ENCODE measurements at places on chromosomes 13 and 19.

DNA sequence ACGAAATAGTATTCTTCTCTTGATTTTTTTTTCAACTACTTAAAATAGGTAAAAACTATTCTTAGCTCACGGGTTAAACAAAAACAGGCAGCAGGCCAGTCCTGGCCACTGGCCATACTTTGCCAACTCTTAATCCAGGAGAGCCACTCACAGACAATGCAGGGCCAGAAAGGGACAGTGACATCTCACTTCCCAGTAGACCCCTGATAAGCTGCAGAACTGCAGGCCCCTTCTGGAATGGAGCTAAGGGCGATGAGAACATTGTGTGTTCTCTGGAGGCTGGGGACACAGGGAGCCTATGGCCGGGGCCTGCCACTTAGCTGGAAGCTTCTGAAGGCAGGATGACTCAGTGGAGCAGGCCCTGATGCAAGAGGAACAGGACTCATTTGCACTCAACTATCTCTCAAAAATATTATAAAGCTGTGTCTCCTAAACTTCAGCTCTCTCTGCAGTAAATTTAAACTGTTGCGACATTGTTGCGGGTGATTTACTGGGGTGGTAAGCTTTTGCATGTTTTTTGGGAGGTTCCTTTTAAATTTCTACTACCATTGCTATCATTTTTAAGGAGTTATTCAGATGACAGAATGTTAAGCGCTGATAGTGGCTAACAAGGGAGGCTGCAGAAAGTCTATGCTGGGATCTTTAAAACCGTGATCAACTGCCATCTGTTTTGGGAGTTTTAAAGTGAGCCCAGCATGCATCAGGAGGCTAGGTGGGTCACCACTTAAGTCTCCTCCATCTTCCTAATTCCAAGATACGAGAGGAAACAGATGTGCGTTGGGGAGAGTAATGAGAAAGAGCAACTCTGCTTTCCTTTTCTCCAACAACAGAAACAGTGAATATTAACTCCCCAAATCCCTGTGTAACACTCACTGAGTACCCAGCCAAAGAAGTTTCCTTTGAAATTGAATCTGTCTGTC lies 33.2 kb upstream of the KATNAL1 start:
- peak; percentile 95 for DNase-seq

GRCh38 chr19:55368701-55369563 lies 1.3 kb downstream of the IL11 start:
- DNase-seq, result peak; percentile 73

- DNase-seq, result no peak
These were observed 56.5 kb upstream of the HTR2A start for GRCh38 chr13:46953331-46953730.

GRCh38 chr13:19781526-19781925 lies 1.2 kb downstream of the PSPC1 start:
- no peak for DNase-seq

- DNase-seq, result no peak
These were observed 21.6 kb downstream of the ARL11 start for GRCh38 chr13:49649963-49650312.

DNA sequence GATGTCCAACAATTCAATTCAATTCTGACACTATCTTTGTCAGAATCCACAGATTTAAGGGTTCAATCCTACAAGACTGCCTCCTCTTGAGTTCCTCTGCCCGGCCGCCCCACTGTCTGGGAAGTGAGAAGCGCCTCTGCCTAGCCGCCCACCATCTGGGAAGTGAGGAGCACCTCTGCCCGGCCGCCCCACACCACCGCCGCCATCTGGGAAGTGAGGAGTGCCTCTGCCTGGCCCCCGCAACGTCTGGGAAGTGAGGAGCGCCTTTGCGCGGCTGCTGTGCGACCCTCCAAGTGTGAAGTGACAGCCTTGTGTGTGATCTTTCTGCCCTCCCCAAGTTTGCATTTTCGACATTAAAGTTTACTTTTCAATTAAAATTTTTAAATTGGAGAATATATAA lies 6.0 kb downstream of the ZNF614 start:
- DNase-seq, result no peak

DNA sequence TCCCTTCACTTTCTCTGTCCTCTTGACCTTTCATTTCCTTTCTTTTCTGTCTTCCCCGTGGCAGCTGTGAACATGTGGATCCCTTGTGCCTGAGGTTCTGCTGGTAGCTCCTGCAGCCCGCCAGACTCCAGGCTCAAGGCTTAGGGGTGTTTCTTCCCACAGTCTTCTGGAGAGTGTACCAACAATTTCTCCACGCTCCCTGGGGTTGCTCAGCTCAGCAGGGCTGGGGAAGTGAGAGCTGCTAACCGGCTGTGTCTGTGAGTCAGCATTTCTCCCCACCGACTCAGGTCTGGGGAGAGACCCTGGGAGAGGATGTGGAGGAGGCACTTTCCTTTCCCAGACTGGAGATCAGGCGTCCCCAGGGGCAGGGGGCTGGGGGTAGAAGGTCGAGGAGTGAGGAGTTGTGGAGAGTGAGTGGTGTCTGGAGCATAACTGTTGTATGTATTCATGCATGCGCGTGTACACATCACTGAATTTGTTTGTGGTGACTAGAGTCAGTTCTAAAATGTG lies 193.6 kb downstream of the KCNRG start:
- DNase-seq, result peak; percentile 95

DNA sequence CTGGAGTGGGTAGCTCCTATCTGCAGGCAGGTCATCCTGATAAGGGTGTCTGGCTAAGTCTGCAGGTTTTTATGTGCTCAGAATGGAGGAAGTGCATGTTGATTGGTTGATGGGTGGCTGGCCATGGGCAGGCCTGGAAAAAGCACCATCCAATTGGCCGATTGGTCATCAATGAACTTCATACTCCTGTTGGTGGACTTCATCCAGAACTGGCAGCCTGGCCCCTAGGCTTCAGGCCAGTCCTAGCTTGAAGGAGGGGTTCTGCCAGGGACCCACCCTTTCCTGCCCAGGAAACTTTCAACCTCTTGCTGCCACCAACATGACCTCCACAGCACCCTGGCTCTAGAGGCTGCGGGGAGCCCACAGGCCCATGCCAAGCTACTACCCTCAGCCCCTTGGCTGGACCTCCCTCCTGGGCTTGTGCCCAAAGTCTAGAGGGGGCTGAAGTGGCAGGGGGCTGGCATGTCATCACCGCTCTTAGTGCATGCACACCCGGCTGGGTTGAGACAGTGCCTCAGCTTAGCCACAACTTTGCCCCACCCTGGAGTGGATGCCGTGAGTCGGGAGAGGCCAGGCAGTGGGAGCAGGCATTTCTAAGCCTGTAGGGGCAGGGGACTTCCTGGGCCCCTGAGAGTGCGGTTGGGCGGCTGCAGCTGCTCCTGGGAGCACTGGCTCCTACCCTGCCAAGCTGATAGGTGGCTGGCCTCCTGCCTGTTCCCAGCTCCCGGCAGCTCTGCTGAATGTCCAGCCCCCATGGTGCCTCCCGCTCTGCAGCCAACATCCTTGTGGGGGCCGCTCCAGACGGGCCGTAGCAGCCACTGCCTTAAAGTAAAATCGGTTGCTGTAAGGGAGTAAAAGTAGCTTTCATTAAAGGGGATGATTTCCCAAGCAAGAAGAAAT lies 13.2 kb downstream of the DNAJC15 start:
- no peak for DNase-seq

GRCh38 chr13:71979616-71980015 lies 112.6 kb upstream of the DACH1 start:
- no peak for DNase-seq

DNA sequence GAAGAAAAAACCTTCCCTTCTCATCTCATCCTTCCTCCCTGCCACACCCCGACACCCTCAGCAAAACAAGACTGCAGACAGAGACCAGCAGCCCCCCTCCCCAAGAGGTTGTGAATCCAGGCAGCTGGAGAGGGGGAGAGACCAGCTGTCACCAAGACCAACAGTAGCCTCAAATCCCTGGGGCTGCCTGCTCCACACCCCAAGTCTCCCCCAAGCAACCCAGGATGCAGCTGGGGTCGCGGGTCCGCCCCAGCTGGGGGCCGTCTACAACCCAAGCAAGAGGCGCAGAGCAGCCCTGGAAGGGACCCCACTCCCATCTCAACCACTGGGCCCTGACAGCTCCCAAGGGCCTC lies 7.1 kb downstream of the KLF16 start:
- DNase-seq, result no peak

DNA sequence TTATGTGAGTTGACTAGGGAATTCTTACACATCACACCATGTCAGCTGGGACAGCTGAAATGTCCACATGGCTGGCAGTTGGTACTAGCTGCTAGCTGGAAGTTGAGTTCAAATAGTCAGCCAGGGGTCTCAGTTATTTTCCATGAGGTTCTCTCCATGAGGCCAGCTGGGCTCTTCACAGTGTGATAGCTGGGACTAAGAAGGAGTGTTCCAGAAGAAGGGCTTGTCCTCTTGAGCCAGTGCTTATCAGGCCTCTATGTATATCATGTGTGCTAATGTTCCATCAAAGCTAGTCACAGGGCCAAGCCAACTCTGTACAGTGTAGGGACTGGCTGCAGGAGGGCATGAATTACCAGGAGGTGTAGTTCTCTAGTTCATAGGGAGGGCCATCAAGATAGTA lies 11.8 kb downstream of the USPL1 start:
- DNase-seq, result no peak

- peak; percentile 23 for DNase-seq
These were observed 634 bp upstream of the DIAPH3 start for GRCh38 chr13:60164234-60164889.

GRCh38 chr19:37975596-37976515 lies 68.8 kb downstream of the SIPA1L3 start:
- DNase-seq, result no peak

DNA sequence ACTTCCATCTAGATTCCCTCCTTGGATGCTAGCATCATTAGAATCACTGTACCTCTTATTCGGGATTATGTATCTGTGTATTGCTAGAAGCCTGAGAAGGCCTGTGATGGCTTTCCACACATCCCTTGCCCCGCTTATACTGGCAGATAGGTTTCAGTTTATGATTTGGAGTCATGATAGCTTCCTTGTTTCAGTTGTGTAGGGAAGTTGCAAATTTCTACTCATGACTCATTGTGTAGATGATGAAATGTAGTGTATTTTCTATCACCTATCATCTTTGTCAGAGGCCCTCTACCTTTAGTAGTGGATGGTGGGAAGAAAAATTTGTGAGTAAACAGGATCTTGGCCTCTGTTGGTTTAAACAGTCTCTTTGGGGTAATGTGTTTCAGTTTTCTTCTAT lies 165.2 kb downstream of the GGACT start:
- DNase-seq, result peak; percentile 22

DNA sequence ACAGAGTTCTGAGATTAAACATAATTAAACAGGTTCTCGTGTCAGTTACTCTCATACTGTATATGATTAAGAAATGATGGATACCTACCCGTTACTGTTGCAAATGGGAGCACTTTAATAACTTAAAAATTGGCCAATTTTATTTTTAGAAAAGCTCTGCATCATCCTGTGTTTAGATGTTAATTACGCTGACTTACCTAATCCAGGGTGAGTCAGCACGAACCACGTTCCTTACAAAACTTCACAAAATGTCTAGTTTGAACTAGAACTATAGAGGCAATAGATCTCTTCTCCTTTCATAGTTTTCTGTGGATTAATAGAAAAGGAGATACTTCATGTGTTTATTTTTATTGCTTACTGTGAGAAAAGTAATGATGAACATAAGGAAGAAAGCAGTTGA lies 363.9 kb downstream of the MYO16 start:
- DNase-seq, result peak; percentile 49

- DNase-seq, result no peak
These were observed 8.9 kb downstream of the TEKTIP1 start for GRCh38 chr19:3547767-3548282.

DNA sequence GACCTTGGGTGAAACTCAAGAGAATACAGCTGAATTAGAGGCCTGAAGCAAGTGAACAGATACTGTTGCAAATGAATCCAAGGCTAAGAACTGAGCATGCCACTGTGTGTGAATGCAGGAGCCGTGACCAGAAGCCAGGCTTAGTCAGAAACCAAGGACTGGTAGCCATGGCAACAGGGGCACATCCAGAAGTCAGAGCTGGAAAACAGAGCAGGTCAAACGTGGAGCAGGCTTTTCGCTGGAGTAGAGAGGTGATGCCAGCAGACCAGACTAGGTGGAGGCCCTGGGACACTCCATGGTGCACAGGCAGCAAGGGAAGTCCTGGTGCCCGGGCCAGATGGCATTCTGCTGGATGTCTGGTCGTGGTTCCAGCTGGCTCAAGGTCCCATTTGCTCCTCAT lies 564.1 kb downstream of the PCDH9 start:
- DNase-seq, result peak; percentile 81

GRCh38 chr19:51019544-51019925 lies at the start of gene KLK10:
TSS of gene KLK10 (minus strand) at chr19:51019709. CDS start at chr19:51019130, 579 bp downstream.
- DNase-seq, result no peak

GRCh38 chr19:29395734-29396414 lies 129.9 kb upstream of the VSTM2B start:
- no peak for DNase-seq

GRCh38 chr13:110403315-110403714 lies 96.2 kb downstream of the COL4A2 start:
- DNase-seq, result peak; percentile 96

DNA sequence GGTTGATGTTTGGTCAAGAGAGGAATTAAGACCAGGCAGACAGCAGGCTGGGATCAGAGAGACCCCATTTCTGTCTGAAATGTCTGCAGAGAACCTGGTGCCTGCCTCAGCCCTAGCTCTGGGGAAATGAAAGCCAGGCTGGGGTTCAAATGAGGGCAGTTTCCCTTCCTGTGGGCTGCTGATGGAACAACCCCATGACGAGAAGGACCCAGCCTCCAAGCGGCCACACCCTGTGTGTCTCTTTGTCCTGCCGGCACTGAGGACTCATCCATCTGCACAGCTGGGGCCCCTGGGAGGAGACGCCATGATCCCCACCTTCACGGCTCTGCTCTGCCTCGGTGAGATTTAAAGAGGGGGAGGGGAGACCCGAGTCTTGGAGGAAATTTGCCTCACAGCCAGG lies at the start of gene LILRB4:
LILRB4 (plus strand) TSS at position 256 of the 400 bp plus-strand sequence; CDS start at position 305, 49 bp downstream.
- no peak for DNase-seq

DNA sequence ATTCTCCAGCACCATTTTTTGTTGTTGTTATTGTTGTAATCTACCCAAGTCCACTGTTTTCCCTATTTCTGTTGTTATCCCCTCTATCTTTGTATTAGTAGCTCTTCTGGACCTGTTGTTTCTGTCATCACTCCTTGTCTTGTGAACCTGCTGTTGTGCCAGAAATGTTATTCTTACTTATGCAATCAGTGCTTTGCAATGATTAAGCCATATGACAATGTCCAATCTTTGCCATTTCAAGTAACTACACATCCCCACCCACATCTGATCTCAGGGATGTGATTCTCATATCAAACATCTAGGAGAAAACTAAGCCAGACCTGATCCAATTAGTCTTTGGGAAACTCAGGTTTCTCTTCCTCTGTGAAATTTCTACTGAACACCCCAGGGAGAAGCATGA lies 472.6 kb upstream of the KLHL1 start:
- DNase-seq, result no peak

GRCh38 chr13:26878438-26878837 lies 117.9 kb upstream of the GPR12 start:
- DNase-seq, result no peak
